ENCODE measurements at places on chromosomes 13 and 19. TPM values are rescaled to one million over a fixed set of nuclear protein-coding genes. Genes with fewer than 3 reads are reported as not detected.

PINLYP gene
- 11.9 TPM for total RNA-seq

- no peak for DNase-seq
- H3K27me3 ChIP-seq: no peaks in the 10 kb centered on the region
- no peak overlapping the region for H3K4me3 ChIP-seq
- no peaks in the 10 kb centered on the region for H3K36me3 ChIP-seq
- H3K4me1 ChIP-seq: peaks cover 5% of the 10 kb centered on the region
These were observed 48.6 kb downstream of the UBL3 start for GRCh38 chr13:29801737-29802305.

CCDC122 gene
- 0.54 TPM for total RNA-seq

DNA sequence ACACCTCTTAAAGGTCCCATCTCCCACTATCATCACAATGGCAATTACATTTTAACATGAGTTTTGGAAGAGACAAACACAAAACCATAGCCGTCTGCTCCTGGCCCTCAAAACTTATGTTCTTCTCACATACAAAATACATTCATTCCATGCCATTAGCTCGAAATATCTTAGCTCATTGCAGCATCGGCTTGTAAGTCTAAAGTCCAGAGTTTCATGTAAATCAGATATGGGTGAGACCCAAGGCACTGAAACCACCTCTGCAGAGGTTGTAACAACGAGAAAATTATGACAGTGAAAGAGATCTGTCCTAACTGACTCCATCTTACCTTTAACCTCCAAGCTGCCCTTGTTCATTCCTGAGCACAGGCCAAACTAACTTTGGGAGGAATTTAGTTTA, 635.0 kb upstream of the SPRY2 start:
- H3K36me3 ChIP-seq: no peaks in the 10 kb centered on the region
- no peaks in the 10 kb centered on the region for H3K27me3 ChIP-seq
- no peak for DNase-seq
- no peak overlapping the region for H3K4me3 ChIP-seq
- no peaks in the 10 kb centered on the region for H3K4me1 ChIP-seq

All from thoracic aorta (tissue), 2 donors.